GM12878 (cell line): ENCODE measurements at places on chromosomes 1 and 21. TPM values are rescaled to one million over a fixed set of nuclear protein-coding genes. Genes with fewer than 3 reads are reported as not detected.
A peak's percentile ranks its signal among the peaks of the same experiment; 100 is the strongest.

DNA sequence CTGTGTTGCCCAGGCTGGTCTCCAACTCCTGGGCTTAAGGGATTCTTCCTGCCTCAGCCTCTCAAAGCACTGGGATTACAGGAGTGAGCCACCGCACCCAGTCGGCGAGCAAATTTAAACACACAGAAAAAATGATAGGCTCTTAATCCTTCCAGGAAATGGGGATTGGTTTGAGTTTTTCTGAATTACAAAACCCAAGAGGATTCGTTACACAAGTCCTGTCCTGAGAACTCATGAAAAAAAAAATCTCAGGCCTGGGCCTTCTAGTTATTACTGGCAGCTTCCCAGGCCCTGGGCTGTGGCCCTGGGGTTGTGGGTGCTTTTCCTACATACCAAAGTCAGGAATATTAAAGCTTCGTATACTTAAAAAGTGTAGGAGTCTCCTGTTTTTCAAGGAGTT is 6.3 kb upstream of the IFNGR2 start:
- no peak overlapping the region for H3K4me3 ChIP-seq
- H3K4me1 ChIP-seq, result peaks cover 16% of the 10 kb centered on the region
- H3K27me3 ChIP-seq, result no peaks in the 10 kb centered on the region
- H3K27ac ChIP-seq, result no peak overlapping the region

- H3K27me3 ChIP-seq, result no peaks in the 10 kb centered on the region
- H3K27ac ChIP-seq, result no peak overlapping the region
- peaks cover 25% of the 10 kb centered on the region for H3K36me3 ChIP-seq
- H3K4me3 ChIP-seq, result no peak overlapping the region
Measured at GRCh38 chr1:212375986-212376385, 38.7 kb downstream of the PACC1 start.

DNA sequence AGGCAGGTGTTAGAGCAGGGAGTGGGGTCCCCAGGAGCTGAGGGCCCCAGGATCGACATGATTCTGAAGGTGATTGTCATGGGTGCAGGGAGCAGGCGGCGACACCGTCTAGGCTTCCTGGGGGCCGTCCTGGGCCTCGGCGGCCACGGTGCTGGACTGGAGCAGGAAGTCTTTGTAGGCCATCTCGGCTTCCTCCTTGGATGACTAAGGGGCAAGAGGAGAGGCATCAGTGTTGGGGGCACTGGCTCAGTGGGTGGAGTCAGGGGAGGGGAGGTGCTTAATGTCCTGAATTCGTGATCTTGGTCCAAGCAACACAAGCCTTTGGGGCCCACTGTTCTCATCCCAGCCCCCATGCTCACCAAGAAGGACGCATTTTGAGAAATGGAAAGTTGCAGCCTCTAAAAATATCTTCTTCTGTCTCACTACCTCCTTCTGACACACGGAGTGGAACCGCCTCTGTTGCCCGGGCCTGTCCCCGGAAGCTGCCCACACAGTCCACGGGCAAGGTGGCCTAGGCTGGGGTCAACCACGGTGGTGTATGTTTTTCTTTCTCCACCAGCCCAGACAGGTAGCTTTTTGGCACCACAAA is 8.6 kb upstream of the FCMR start:
- H3K4me1 ChIP-seq, result peaks cover 49% of the 10 kb centered on the region
- peak; percentile 96 for DNase-seq
- no peaks in the 10 kb centered on the region for H3K27me3 ChIP-seq

DNA sequence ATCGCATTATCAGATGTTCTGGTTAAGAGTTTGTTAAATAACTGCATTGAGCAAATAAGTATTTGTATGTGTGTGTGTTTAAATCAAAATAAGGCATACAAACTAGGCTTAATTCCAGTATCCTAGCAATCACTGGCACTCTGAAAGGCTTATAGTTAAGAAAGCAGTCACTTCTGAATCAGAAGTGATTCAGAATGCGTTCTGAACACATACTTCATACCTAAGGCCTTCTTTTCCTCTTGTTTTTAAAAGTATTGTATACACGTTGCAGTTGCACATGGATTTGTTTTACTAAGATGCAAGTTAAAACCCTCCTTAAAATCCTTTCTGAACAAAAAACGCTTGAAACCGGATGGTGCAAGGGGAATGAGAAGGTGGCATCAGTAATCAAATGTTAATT is 238.4 kb upstream of the DMRTA2 start:
- no peak overlapping the region for H3K4me3 ChIP-seq
- H3K4me1 ChIP-seq, result no peaks in the 10 kb centered on the region
- DNase-seq, result no peak
- no peaks in the 10 kb centered on the region for H3K36me3 ChIP-seq

GRCh38 chr1:33758698-33759097 is 105.2 kb upstream of the HMGB4 start:
- no peaks in the 10 kb centered on the region for H3K4me1 ChIP-seq
- H3K4me3 ChIP-seq, result no peak overlapping the region
- no peak for DNase-seq
- H3K27me3 ChIP-seq, result no peaks in the 10 kb centered on the region
- no peak overlapping the region for H3K27ac ChIP-seq

- no peaks in the 10 kb centered on the region; the same call in 1 of the 2 replicates for H3K36me3 ChIP-seq
- no peak overlapping the region for H3K4me3 ChIP-seq
- no peak for DNase-seq
- no peaks in the 10 kb centered on the region for H3K4me1 ChIP-seq
Measured at GRCh38 chr1:40462956-40463590, 12.8 kb downstream of the ZFP69B start.

- H3K4me1 ChIP-seq, result peaks cover 4% of the 10 kb centered on the region; the same call in 1 of the 2 replicates
- DNase-seq, result no peak
- no peaks in the 10 kb centered on the region for H3K36me3 ChIP-seq
- H3K27me3 ChIP-seq, result no peaks in the 10 kb centered on the region
- H3K4me3 ChIP-seq, result peak overlapping the region; percentile 95
Measured at GRCh38 chr1:93347334-93347899, 1.7 kb downstream of the DR1 start.

GRCh38 chr21:26115899-26116298 is 54.7 kb downstream of the APP start:
- no peak overlapping the region for H3K4me3 ChIP-seq
- H3K36me3 ChIP-seq, result no peaks in the 10 kb centered on the region
- no peaks in the 10 kb centered on the region for H3K27me3 ChIP-seq
- H3K4me1 ChIP-seq, result peaks cover 19% of the 10 kb centered on the region
- H3K27ac ChIP-seq, result no peak overlapping the region

DNA sequence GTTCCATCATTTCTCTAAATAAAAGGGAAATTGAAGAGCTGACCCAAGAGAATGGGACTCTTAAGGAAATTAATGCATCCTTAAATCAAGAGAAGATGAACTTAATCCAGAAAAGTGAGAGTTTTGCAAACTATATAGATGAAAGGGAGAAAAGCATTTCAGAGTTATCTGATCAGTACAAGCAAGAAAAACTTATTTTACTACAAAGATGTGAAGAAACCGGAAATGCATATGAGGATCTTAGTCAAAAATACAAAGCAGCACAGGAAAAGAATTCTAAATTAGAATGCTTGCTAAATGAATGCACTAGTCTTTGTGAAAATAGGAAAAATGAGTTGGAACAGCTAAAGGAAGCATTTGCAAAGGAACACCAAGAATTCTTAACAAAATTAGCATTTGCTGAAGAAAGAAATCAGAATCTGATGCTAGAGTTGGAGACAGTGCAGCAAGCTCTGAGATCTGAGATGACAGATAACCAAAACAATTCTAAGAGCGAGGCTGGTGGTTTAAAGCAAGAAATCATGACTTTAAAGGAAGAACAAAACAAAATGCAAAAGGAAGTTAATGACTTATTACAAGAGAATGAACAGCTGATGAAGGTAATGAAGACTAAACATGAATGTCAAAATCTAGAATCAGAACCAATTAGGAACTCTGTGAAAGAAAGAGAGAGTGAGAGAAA is 38.4 kb downstream of the CENPF start:
- no peaks in the 10 kb centered on the region for H3K4me1 ChIP-seq
- no peak for DNase-seq
- H3K27ac ChIP-seq, result no peak overlapping the region
- no peaks in the 10 kb centered on the region for H3K27me3 ChIP-seq
- H3K4me3 ChIP-seq, result no peak overlapping the region

DNA sequence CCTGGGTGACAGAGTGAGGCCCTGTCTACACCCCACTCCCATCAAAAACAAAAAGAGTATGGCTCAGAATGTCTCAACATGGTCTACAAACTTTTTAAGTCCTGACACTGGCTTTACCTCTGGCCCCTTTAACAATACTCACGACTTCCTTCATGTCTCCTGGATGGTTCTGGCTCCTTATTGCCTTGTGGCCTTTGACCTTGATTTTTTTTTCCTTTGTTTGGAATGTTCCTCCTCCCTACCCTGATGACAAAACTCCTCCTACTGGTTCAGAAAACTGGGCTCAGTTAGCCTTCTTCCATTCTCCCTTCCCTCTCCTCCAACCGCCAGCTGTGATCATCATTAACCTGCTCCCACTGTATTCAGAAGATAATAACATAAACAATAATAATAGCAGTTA is 4.6 kb upstream of the SOAT1 start:
- no peaks in the 10 kb centered on the region for H3K4me1 ChIP-seq
- H3K4me3 ChIP-seq, result no peak overlapping the region
- H3K36me3 ChIP-seq, result no peaks in the 10 kb centered on the region
- DNase-seq, result no peak
- H3K27me3 ChIP-seq, result no peaks in the 10 kb centered on the region

The VWA1 gene
- 0.24 and 0.55 TPM in 2 replicates for polyA plus RNA-seq
